ENCODE measurements at places on chromosomes 7 and 10.

DNA sequence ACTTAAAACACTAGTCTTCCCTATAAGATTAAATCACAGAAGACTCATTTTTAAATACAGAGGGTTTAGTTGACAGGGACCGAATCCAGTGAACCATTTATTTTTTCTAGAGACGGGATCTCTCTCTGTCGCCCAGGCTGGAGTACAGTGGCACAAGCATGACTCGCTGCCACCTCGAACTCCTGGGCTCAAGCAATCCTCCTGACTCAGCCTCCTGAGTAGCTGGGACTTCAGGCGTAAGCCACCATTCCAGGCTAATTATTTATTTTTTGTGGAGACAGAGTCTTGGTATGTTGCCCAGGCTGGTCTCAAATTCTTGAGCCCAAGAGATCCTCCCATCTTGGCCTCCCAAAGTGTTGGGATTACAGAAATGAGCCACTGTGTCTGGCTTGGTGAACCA is 20.9 kb upstream of the LYZL1 start:
- DNase-seq = no peak

DNA sequence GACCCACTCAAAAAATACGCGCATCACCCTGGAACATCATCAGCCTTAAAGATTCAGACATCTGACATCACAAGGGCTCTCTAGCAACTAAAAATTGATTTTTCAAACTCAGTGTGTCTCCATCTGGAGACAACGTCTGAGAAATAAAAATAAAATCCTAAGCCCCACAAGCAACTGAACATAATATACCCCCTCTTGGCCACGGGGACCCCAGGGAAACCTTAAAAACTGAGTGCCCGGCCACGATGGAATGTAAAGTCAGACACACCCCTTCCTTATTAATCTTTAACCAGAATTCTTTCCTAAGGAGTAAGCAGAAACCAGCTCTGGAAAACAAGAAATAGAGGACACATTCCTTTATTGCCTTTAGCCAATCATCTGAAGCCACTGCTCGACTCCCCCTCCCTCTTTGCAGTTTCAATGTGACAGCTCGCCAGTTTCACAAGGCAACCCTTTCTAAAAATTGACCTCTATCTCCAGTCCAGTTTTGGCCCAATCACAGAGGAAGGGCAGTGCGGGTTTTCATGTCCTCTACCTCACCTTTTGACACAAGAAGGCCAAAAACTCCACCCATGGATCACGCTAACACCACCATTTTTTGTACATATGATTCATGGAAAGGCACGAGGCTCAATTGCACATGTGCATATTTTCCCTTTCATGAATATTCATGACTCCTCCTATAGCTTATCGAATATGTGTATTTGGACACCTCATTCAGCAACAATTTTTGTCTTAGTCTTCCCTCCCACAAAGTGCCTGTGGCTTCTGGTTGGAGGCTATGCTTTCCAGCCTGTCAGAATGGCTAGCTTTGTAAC is 24.2 kb downstream of the IFIT3 start:
- DNase-seq = no peak

- no peak for DNase-seq
Measured at GRCh38 chr7:158004123-158004490, 583.5 kb downstream of the PTPRN2 start.

DNA sequence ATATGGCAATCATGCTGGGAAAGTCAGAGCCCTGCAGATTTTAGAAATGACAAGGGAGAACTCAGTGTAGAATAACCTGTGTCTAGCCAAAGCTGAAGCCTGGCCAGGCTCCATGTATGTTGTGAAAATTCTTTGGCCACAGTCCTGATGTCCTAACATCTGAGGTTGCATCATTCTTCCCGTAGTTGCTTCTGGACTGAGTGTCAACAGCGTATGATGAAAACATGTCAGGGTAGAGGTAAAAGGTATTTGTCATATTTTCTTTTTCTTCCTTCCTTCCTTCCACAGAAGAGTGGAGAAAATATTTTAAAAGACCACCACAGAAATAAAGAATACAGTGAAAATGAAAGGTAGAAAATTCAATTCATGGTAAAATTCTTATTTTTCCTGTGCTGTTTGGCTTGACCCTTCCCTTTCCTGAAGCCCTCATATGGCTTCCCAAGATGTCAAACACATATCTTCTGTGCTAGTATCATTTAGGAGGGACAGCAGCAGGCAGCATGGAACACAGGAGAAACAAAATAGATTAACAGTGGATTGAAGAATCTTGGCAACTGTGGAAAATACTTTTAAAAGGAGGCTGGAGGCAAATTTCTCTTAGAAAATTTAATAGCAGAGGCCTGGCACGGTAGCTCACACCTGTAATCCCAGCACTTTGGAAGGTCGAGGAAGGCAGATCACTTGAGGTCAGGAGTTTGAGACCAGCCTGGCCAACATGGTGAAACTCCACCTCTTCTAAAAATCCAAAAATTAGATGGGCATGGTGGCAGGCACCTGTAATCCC is 18.9 kb upstream of the NRBF2 start:
- no peak for DNase-seq

- DNase-seq = no peak
Measured at GRCh38 chr7:37452346-37452745, 3.7 kb upstream of the ELMO1 start.

Measured in cortex of kidney (tissue), 1 donor.